ENCODE measurements at places on chromosomes 2 and 18.

- DNase-seq, result no peak
Measured at GRCh38 chr18:70398076-70398475, 109.2 kb downstream of the SOCS6 start.

GRCh38 chr2:206245265-206245672 lies 29.2 kb upstream of the ZDBF2 start:
- no peak for DNase-seq

- DNase-seq, result peak; percentile 93
Measured at GRCh38 chr2:2587354-2587753, 256.3 kb upstream of the MYT1L start.

- DNase-seq, result no peak
Measured at GRCh38 chr2:12718015-12718671, 1.4 kb downstream of the TRIB2 start.

Measured in NCI-H524 treated with DMSO at 0.1 percent for 48 hours (cell line).